ENCODE measurements at places on chromosomes 1 and 21. TPM values are rescaled to one million over a fixed set of nuclear protein-coding genes. Genes with fewer than 3 reads are reported as not detected.

DNAJC28 gene
- total RNA-seq: 0.52 TPM

RBP7 gene
- total RNA-seq: 13.4 TPM

RCC2 gene
- 73.5 TPM for total RNA-seq

HPCAL4 gene
- total RNA-seq: not detected

S100A13 gene
- total RNA-seq: 52.5 TPM

ATAD3C gene
- 2.1 TPM for total RNA-seq

CAPN2 gene
- total RNA-seq: 171 TPM

ADAMTSL4 gene
- 42.9 TPM for total RNA-seq

SPATA45 gene
- total RNA-seq: not detected

RIT1 gene
- total RNA-seq: 35.7 TPM

CYP4A22 gene
- total RNA-seq: not detected

MAP1LC3C gene
- not detected for total RNA-seq
